Activated CD8-positive, alpha-beta T cell treated with anti-CD3 and anti-CD28 coated beads for 36 hours (primary cell): ENCODE measurements at places on chromosomes 7 and 10.

DNA sequence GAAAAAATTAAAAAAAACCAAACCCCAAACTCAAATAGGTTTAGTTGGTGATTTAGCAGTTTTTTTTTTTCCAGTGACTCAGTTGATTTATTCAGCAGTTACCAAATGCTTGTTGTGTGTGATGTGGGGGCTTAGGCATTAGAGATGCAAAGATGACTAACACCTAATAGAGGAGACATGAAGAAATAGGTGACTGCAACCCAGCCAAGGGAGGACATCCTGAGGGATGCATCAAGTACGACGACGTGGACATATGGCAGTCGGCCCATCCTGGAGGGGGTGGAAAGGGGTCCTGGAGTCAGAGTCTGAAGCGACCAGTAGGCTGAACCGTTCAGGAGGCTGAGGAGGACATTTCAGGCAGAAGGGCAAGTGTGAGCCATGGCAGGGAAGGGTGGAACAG lies 35.5 kb downstream of the LRMDA start:
- no peak for DNase-seq

- no peak for DNase-seq
Measured at GRCh38 chr10:51744235-51745000, 45.0 kb upstream of the CSTF2T start.

DNA sequence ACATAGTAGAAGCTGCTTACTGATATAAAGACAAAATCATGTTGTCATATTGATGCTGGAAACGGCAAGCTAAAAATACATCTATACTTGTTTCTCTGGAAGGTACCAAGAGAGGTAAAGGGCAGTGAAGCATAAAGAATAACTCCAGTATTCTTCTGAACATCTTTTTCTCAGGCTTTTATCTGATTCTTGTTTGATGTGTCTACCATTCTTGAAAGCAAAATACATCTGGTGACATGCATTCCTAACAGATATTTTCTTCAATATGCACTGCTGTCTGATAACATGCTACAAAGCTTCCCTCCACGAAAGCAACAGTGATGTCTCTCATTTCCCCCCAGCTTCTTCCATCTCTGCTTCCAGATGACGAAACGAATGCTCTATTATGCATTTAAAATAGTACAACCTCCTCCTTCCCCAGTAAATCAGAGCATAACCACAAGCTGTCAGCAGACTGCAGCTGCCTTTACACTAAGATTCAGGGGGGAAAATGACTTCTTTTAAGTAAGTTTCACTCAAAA lies 100.8 kb downstream of the ARHGAP21 start:
- DNase-seq, result peak; percentile 20

DNA sequence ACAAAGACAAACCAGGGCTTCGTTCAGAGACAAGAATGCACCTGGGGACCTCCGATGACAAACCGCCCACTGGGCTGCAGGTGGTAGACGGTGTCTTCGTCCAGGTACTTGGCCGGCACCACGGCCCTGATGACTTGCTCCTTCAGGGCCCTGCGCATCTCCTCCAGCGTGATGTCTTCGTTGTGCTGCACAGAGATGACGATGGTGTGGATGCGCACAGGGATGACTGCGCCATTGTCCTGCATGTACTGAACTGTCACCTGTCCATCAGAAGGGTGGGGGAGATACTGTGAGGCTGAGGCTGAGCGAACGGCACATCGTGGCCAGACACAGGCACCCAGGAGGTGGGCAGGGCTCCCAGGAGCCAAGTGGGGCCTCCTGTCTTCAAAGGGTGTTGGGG lies 13.1 kb downstream of the MAT1A start:
- no peak for DNase-seq

DNA sequence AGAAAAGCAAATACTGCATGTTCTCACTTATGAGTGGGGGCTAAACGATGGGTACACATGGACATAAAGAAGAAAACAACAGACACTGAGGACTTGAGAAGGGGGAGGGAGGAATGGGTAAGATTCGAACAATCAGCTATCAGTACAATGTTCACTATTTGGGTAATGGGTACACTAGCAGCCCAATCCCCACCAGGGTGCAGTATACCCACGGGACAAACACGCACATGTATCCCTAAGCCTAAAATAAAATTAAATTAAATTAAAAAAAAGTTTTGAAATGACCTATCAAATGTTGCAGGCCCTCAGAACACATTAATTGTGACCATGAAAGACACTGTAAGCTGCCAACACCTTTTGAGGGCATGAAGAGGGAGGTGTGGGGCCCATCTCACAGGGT lies 316.0 kb downstream of the WDR37 start:
- DNase-seq, result no peak

- no peak for DNase-seq
Measured at GRCh38 chr7:20602306-20602705, 13.2 kb upstream of the ABCB5 start.
